ENCODE measurements at places on chromosomes 7 and 10.

DNA sequence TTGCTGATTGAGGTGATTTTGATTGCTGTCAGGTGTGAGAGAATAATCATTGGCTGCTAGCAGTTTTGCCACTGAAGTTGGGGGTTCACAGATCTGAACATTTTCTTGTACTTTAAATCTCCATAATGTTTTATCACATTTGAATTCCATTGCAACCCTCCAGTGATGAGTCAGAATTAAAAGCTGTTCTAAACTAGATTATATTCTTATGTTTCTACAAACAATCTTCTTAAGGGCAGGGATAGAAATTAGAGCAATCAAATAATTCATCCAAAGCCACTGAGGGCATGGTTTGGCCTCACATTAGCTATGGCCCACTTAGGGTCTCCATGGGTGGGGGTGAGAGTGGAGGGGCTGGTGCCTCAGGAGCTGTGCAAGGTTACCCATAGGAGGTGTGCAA, 53.0 kb upstream of the RPA3 start:
- no peak for DNase-seq

DNA sequence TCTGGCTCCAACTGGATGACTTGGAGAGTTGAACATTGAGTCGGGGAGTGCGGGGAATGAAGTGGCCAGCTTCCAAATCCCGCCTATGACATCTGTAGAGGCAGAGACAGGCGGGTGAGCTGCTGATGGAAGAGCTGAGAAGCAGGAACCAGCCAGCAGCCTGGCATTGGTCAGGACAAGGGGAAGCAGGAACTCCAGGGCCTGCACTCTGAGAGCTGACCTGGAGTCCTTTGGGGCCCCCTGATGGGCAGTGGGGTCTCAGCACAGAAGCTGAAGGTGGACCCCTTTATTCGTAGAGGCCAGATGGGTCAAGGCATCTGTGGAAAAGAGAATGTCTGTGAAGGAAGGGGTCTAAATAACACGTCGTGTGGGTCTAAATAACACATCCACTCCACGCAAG, 57.0 kb downstream of the SEC61G start:
- no peak for DNase-seq

DNA sequence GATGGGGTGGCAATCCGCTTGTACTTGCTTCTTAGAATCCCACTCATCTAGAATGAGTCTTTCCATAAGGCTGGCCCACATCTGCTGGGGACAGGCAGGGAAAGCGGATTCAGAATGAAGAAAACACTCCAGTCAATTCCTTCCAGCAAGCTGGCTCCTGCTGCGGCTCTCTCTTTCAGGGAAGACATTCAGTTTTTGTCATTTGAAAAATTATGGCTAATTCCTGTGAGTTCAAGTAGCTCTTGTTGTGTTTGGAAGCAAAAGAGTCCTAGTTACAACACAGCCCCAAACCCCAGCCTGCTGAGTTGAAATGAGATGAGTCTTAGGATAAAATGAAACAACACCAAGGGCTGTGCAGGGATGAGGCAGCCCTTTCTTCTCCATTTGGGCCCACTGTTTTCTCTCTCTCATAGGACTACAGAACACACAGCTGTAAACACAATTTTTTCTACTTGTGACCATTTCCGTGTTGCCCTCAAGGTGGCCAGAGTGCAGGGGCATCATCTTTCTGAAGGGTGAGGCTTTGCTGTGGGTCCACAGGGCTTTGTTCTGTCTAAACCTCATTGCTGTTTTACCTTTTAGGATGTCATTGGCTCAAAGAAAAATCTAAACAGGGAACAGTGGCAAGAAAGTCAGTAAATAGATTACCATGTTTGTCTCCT, 90.8 kb upstream of the EEPD1 start:
- no peak for DNase-seq

GRCh38 chr7:81902536-81902935, 132.7 kb upstream of the HGF start:
- DNase-seq, result no peak

- no peak for DNase-seq
Observed at GRCh38 chr10:32004161-32004591, 52.0 kb downstream of the KIF5B start.

DNA sequence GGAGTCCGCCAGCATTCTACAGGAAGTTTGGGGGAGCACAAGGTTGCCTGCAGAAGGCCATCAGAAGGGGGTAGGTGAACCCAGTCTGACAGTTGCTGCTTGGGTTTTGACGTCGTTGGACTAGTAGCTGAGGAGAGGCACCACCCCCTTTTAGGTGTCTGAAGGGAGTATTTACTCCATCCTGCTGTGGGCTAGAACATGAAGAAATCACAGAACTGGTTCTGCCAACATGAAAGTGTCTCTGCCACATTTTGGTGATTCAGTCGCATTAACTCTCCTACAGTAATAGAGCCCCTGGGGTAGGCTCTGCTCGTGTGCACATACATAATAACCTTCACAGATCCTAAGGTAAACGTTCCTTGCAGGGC, 834 bp upstream of the TRIL start:
- no peak for DNase-seq

DNA sequence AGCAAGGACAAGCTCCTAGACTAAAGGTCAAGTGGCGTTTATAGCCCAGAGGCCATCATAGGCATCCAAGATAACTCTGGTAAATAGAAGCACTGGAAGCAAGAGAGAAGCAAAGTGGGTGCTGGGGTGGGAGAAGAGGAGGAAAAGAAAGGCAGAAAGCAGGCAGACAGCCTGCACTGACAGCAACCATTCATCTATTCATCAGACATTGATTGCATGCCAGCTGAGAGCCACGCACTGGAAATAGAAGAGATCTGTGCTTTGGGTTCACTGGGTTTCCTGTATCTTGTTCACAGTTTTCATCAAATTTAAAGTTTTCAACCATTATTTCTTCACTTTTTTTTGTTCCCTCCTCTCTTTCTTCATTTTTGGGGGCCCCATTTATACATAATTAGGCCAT, 4.7 kb upstream of the SLIT1 start:
- DNase-seq, result no peak

GRCh38 chr10:125550362-125550761, 132.6 kb downstream of the TEX36 start:
- DNase-seq, result no peak

GRCh38 chr10:5499493-5500140, at the start of gene CALML5:
Gene CALML5 (minus strand): TSS chr10:5499570. CDS start chr10:5499438, 132 bp downstream.
- DNase-seq, result no peak

GRCh38 chr10:122170802-122171201, 100.3 kb upstream of the BTBD16 start:
- no peak for DNase-seq

DNA sequence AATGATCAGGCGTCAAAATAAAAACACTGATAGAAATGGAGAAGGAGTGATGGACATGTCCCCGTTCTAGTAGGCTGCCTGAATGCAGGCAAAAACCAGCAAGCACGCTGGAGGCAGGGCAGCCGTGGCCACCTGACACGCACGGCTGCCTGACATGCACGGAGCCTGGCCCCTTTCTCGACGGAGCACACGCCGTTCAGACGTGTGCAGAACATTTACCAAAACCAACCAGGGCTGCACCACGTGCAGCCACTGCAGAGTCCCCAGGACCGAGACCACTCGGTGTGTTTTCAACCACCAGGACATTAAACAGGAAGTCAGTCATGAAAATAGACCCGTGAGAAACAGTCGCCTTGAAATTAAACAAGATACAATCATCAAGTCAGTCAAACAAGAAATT, 61.9 kb upstream of the NKX6-2 start:
- no peak for DNase-seq

GRCh38 chr10:634256-634655, 55.2 kb downstream of the DIP2C start:
- DNase-seq, result no peak

DNA sequence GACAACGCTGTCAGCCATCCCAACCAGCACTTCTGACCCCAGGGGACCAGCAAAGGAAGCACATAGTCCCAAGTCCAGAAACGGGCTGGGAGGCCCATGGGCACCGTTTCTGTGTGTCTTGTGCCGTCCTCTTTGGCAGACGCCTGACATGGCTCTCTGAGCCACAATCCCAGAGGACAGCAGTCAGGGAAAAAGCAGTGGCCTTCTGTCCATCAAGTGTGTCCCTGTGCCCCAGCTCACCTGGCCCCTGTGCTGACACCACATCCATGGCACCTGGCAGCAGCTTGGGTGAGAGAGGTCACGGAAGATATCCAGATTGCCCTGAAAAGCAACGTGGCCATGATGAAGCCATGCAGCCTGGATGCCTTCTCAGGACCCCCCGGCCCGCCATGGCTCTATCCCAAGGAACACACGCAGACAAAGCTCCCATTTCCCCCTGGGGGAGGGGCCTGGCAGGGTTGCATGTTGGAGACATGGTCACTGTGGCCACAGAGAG, 38.1 kb upstream of the ANTXRL start:
- DNase-seq, result no peak

DNA sequence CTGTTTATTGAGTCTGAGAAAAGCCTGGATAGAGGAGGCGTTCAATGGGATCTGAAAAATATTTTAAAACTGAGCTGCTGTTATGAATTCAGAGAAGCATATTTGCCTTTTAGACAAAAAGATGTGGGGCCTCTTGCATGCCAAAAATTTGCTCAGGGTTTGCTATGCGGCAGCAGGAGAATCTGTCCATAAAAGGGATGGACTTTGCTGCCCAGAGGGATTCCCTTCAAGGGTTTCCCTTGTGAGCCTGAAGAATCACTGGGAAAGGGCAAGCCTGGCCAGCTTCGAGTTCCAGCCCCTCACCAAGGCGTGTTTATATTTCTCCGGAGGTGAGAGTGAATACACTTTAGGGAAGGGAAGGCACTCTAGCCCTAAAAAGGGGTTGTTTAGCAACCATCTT, 55.5 kb upstream of the CALD1 start:
- no peak for DNase-seq

DNA sequence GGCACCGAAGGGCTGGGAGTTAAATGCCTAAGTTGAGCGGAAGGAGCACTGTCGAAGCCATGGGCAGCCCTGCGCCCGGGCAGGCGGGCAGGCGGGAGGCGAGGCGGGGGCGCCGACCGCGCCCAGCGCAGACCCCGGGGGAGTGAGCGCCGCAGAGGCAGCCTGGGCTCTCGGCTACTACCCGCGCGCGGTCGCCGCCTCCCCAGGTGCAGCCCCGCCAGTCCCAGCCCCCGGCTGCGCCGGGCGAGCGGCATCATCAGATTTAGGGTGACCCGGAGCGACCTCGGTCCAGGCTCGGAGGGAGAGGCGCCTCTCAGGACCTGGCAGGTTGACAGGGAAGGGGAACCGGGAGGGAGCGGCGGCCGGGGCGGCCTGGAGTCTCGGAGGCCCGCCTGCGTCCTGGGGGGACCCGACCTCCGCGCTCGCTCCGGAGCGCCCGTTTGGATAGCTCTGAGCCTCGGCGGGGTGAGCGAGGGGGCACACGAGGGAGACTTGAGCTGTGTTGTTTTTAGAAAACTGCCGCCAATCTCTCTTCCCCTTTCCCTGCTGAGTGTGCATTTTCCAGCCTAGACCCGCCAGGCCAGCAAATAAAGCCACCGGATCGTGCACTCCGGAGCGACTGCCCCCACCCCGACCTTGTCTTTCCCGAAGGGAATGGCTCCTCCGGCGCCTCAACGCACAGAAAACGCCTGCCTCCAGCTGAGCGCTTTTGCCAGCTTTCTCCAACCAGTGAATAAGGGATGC, 2.3 kb upstream of the NRP1 start:
- DNase-seq, result no peak

GRCh38 chr10:70135684-70136083, 3.1 kb upstream of the AIFM2 start:
- no peak for DNase-seq

GRCh38 chr7:122416336-122416735, 111.8 kb upstream of the FEZF1 start:
- DNase-seq, result no peak

DNA sequence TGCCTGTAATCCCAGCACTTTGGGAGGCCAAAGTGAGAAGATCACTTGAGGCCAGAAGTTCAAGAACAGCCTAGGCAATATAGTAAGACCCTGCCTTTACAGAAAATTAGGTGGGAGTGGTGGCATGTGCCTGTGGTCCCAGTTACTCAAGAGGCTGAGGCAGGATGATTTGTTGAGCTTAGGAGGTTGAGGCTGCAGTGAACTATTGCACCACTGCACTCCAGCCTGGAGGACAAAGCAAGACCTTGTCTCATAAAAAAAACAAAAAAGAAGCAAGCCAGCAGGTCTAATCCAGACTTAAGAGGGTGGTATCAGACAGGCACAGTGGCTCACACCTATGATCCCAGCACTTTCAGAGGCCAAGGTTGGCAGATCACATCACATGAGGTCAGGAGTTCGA, 24.5 kb upstream of the KCTD7 start:
- DNase-seq, result no peak
